Type B pancreatic cell (in vitro differentiated cells): ENCODE measurements at places on chromosomes 7 and 10.

DNA sequence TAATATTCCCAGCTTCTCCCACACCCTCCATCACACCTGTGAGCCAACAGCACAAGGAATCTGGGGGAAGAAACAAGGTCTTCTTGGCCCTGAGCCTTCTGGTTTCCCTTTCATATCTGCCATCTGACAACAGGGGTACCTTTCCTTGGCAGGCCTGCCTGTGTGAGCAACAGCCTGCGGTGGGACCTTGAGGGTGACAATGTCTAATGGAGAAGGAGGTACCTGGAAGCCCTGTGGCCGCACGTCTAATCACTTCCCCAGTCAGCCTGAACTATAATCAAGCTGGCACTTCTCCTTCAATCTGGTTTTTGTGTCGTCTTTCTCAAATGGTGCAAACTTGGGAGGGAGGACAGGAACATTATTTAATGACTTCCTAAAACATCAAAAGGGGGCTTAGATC is 41.2 kb downstream of the NRCAM start:
- H3K36me3 ChIP-seq = peaks cover 4% of the 10 kb centered on the region
- no peaks in the 10 kb centered on the region for H3K27me3 ChIP-seq
- no peak for DNase-seq
- H3K4me3 ChIP-seq = no peak overlapping the region
- peaks cover 22% of the 10 kb centered on the region for H3K4me1 ChIP-seq
- H3K27ac ChIP-seq = no peak overlapping the region

- H3K36me3 ChIP-seq = peaks cover 18% of the 10 kb centered on the region
- DNase-seq = no peak
- no peak overlapping the region for H3K4me3 ChIP-seq
- H3K27me3 ChIP-seq = no peaks in the 10 kb centered on the region
- peak overlapping the region; percentile 74 for H3K27ac ChIP-seq
- H3K4me1 ChIP-seq = peaks cover 66% of the 10 kb centered on the region
These were observed 79.1 kb upstream of the PPIF start for GRCh38 chr10:79268161-79268601.

- peaks cover 33% of the 10 kb centered on the region for H3K27me3 ChIP-seq
- no peak overlapping the region for H3K27ac ChIP-seq
- no peak for DNase-seq
- H3K4me1 ChIP-seq = peaks cover 17% of the 10 kb centered on the region
- H3K36me3 ChIP-seq = no peaks in the 10 kb centered on the region
- no peak overlapping the region for H3K4me3 ChIP-seq
These were observed 118.1 kb upstream of the LYZL2 start for GRCh38 chr10:30747633-30748032.

DNA sequence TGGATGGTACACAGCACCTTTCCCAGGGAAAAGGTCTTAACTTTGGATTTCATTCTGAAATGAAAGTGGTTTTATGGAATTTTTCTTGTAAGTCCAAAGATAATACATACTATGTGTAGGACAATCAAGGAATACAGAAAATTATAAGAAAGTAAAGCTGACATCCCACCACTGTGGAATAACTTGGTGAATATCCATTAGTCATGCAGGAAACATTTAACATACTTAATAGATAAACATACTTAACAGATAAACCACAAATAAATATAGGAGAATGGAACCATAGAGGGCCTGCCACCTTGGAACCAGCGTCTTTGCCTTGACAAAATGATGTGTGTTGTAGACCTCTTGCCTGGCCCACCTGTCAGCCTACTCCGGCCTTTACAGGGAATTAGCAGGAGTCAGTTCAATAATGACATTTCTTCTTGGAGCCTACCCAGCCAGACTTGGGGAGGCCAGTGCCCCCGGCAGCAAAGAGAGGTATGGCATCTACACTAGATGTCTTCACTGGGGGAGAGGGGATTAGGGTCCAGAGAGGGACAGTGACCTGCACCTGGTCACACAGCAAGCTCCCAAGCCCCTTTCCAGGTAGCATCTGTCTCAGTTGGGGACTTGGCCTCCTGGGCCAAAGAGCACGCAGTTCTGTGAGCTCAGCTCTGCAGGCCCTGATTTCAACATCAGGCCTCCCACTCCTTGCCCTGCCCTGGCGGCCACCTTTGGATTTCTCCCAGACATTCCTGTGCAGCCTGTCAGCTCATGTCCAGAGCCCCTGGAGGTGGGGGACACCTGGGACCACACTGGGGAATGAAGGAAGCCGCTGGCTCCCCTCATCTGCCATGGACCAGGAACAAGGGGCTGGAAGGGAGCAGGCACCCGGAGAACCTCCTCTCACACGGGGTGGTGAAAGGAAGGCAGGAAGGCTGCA is 112.6 kb upstream of the PPIF start:
- peaks cover 68% of the 10 kb centered on the region for H3K4me1 ChIP-seq
- H3K27ac ChIP-seq = no peak overlapping the region
- peaks cover 24% of the 10 kb centered on the region for H3K36me3 ChIP-seq
- no peak for DNase-seq
- no peaks in the 10 kb centered on the region for H3K27me3 ChIP-seq

- H3K36me3 ChIP-seq = peaks cover 9% of the 10 kb centered on the region
- peaks cover 37% of the 10 kb centered on the region for H3K4me1 ChIP-seq
- no peak overlapping the region for H3K27ac ChIP-seq
These were observed 18.3 kb downstream of the FAM171A1 start for GRCh38 chr10:15352836-15353235.

- H3K27me3 ChIP-seq = no peaks in the 10 kb centered on the region
- H3K4me3 ChIP-seq = no peak overlapping the region
- no peak for DNase-seq
- H3K27ac ChIP-seq = no peak overlapping the region
- H3K4me1 ChIP-seq = peaks cover 5% of the 10 kb centered on the region
These were observed 105.2 kb downstream of the GSAP start for GRCh38 chr7:77310982-77311381.

DNA sequence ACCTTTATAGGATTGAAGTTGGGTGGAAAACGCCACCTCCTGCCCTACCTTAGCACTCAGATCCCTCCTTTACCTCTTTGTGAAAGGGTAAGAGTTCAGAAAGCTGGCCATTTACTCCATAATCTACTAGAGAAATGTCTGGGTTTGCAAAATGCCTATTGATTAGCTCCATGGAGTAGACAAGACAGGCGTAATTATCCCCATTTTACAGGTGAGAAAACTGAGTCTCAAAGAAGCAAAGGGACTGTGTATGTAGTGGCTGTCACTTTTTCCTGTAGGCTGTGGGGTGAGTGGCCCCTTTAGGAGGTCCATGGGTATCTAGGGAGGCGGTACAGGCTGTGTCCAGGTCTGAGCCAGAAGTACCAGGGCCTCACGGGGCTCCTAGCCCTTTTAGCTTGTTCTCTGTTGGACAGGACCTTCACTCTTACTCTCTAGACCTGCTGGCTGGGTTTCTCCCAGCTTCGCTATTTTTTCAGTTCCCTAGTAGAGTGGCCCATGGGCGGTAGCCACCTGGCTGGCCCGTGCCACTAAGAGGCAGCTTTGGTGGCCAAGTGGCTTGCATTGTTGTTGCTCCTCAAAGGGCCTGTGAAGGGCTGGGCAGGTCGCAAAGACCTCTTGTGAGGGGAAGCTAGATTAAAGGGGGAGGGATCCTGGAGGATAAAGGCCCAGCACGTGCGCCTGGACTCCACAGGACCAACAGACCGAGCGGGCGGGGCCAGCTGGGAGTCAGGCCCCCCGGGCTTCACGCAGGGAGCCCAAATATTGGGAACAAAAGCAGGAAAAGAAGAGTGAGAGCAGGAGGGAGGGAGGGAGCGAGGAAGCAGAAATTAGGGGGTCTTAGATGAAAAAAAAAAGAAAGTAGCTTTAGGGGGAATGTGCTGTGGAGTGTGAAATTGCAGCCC is 4.7 kb upstream of the PAX2 start:
- DNase-seq = no peak
- peaks cover 25% of the 10 kb centered on the region for H3K4me1 ChIP-seq
- peaks cover 97% of the 10 kb centered on the region for H3K27me3 ChIP-seq

DNA sequence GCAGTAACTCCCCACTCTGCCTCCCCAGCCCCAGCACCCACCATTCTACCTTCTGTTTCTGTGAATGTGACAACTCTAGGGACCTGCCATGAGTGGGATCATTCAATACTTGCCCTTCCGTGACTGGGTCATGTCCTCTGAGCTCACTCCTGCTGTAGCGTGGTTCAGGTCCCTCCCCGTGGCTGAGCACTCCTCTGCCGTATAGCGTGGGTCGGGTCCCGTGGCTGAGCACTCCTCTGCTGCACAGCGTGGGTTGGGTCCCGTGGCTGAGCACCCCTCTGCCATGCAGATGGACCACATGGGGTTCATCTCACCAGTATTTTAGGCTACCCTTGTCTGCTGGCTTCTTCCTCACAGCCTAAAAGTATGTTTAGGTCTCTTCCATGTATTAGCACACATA is 43.0 kb downstream of the INSIG1 start:
- DNase-seq = no peak
- peaks cover 26% of the 10 kb centered on the region for H3K27me3 ChIP-seq
- no peaks in the 10 kb centered on the region for H3K4me1 ChIP-seq
- H3K27ac ChIP-seq = no peak overlapping the region

- H3K36me3 ChIP-seq = no peaks in the 10 kb centered on the region
- peaks cover 12% of the 10 kb centered on the region for H3K4me1 ChIP-seq
- no peak overlapping the region for H3K4me3 ChIP-seq
- peak overlapping the region; percentile 13 for H3K27ac ChIP-seq
These were observed 142.3 kb downstream of the JAZF1 start for GRCh38 chr7:28038175-28038797.

- no peaks in the 10 kb centered on the region for H3K36me3 ChIP-seq
- no peak for DNase-seq
- H3K4me3 ChIP-seq = no peak overlapping the region
- no peaks in the 10 kb centered on the region for H3K27me3 ChIP-seq
These were observed 99.7 kb downstream of the AVL9 start for GRCh38 chr7:32594965-32595490.

- DNase-seq = no peak
- peaks cover 4% of the 10 kb centered on the region for H3K36me3 ChIP-seq
- no peak overlapping the region for H3K4me3 ChIP-seq
- no peaks in the 10 kb centered on the region for H3K4me1 ChIP-seq
- H3K27me3 ChIP-seq = no peaks in the 10 kb centered on the region
These were observed 31.6 kb downstream of the CCDC3 start for GRCh38 chr10:12969951-12970350.

DNA sequence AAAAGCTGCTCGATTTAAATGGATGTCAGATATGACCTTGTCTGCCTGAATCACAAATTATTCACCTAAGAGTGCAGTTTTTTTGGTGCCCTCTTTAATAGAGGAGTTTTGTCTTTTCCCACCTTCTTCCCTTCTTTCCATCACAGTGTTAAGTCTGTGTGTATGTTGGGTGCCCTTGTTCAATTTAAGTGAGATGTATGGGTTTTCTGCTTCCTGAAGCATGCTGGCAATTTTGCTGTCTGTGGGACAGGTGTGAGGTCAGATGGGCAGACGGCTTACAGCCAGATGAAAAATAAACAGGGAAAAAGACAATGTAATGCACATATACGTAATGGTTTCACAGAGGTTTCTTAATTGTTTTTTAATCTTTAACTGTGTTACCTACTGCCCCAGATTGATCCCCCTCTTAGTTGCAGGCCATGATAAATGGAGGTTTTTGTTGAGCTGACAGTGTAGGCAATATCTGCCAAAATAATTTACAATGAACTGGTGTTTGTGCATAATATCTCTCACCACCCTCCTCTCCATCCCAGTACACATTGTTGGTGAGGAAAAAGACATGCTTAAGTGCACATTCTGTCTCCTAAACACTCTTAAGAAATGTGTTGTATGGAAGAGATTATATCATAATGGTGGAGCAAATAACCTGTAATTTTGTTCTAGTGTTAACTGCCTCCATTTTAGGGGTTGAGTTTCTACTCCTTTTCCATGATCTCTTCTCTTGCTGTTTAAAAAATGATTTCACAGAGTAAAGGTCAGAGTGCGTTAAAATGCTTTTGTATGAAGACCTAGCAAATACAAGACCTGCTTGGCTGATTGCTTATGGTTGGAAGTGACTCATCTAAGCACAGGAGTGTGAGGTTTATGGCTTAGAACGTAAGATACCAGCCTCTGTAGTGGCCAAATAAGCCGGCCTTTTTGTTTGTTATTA is 123.9 kb downstream of the LRRC4 start:
- H3K4me1 ChIP-seq = peaks cover 33% of the 10 kb centered on the region
- H3K27me3 ChIP-seq = no peaks in the 10 kb centered on the region
- peaks cover 17% of the 10 kb centered on the region for H3K36me3 ChIP-seq
- peak overlapping the region; percentile 10 for H3K27ac ChIP-seq

GRCh38 chr10:12198156-12198555 is 2.2 kb downstream of the CDC123 start:
- H3K36me3 ChIP-seq = peaks cover 24% of the 10 kb centered on the region
- DNase-seq = no peak
- peaks cover 20% of the 10 kb centered on the region for H3K4me1 ChIP-seq
- H3K27ac ChIP-seq = no peak overlapping the region
- H3K27me3 ChIP-seq = no peaks in the 10 kb centered on the region
- peak overlapping the region; percentile 76 for H3K4me3 ChIP-seq

GRCh38 chr7:51023547-51023946 is 240.9 kb upstream of the GRB10 start:
- peaks cover 5% of the 10 kb centered on the region for H3K36me3 ChIP-seq
- H3K27me3 ChIP-seq = no peaks in the 10 kb centered on the region
- no peak overlapping the region for H3K27ac ChIP-seq
- DNase-seq = peak; percentile 52

DNA sequence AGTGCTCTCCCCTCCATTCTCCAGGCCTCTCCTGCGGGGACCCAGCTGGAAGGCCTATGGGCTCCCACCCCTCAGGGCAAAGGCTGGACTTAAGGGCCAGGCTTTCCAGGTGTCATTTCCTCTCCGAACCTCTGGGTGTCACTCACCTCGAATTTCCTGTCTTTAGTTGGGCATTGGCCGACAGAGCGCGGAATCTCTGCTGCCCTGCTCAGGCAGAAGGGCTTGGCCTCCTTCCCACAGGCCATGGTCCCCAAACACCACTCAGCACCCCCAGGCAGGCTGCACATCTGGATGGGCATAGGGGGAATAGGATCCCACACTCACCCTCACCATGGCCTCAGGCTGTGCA is 212.9 kb downstream of the CCSER2 start:
- no peak overlapping the region for H3K27ac ChIP-seq
- peaks cover 23% of the 10 kb centered on the region for H3K4me1 ChIP-seq
- peaks cover 32% of the 10 kb centered on the region for H3K27me3 ChIP-seq
- H3K4me3 ChIP-seq = peak overlapping the region; percentile 76
- DNase-seq = no peak
